Activated naive CD4-positive, alpha-beta T cell treated with anti-CD3 and anti-CD28 coated beads, Interleukin-2, amount 50 U/mL, for 16 hours (primary cell): ENCODE measurements at places on chromosomes 5 and 9.

GRCh38 chr5:133373121-133373870 is 239.0 kb downstream of the FSTL4 start:
- DNase-seq: no peak

GRCh38 chr5:2529371-2530092 is 221.9 kb downstream of the IRX2 start:
- no peak for DNase-seq

DNA sequence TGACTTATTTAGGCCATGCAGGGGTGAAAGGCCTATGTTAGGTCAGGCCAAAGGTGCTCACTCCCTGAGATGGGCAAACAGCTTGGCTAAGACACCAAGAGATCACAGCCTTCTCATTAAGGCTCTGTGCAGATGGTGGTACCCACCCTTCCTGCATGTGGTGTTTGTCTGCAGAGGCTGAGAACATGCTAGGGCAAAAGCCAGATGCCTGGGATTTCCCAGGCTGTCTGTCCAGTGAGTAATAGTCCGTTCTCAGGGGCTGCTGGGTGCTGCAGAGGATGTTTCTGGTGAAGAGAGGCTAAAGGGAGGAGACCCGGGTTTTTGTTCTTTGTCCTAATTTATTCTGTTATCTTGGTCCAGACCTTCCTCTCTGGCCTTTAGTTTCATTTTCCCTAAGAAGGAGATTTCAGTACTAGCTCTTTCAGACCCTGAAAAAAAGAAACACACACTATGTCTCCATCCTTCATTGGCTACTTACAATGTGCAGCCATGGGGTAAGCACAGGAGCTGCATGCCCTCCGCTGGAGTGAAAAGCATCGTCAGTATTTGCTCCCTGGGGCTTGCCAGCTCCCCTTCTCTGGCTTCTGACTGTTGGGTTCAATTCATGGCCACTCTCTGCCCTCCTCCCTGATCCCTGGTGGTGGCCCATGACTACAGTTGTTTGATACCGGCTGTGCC is 23.4 kb upstream of the GLRA1 start:
- no peak for DNase-seq

DNA sequence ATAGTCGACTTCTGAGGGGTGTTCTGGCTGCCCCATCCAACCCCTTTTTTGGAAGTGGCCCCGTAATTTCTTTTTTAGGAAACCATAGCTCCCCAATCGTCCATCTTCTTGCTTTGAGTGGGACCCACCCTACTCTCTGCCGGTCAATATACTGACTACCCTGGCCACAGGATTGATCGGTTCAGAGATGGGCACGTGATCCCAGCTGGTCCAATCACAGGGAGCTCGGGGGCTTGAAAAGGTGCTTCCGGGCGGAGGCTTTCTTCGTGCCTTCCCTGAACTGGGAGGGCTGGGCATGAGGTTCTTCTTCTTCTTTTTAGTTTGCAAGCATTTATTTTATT is 78.7 kb upstream of the SH3PXD2B start:
- no peak for DNase-seq

GRCh38 chr5:32283539-32284377 is 29.0 kb downstream of the MTMR12 start:
- no peak for DNase-seq

DNA sequence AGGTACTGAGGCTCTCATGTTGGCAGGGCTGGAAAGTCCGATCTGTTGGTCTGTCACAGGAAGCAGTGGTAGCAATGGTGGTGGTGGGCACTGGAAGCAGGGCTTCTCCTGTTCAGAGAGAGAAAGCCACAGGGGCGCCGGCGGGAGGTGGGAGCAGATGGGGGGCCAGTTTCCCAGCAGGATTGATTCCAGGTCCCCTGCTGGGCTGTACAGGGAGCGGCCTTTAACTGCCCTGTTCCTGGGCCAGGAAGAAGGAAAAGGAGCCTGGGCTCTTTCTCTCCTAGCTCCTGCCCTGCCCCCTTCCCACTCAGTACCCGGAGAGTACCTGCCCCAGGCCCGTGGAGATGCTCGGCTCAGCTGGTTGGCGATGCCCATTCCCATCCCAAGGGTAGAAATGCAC is 2.6 kb upstream of the DAB2IP start:
- DNase-seq: no peak

DNA sequence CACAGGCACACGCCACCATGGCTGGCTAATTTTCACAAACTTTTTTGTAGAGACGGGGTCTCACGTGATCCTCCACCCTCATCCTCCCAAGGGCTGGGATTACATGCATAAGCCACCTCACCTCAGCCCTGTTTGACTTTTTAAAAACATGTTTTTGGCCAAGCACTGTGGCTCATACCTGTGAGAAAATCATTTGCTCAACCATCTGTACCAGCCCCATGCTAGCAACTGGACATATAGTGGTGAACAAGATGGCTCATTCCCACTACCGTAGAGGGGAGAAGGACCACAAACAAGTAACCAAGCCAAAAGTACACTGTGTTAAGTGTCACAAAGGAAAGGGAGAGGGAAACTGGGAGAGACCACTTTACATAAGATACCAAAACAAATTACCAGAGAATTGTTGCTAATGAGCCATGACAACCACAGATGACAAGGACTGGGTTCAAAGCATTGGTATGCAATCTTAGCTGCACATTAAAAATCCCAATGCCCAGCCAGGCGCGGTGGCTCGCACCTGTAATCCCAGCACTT is 19.2 kb downstream of the PPP2CA start:
- DNase-seq: no peak

- no peak for DNase-seq
These were observed 308.0 kb upstream of the PUM3 start for GRCh38 chr9:3151672-3152576.

- no peak for DNase-seq
These were observed 4.8 kb upstream of the NRARP start for GRCh38 chr9:137306850-137307254.

DNA sequence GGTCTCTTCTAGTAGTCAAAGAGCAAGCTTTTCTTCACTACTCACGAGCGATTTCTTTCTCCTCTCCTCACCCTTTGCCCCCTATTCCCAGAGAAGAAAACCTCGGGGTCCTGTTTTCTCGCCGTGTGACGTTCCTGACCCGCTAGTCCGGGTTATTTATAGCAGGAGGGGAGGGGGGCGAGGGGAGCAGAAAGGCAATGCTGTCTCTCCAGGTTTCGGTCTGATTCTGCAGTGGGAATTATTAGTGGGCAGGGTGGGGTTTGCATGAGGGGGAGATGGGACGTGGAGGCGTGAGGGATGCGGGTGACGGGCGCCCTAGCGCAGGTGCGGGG is 847 bp upstream of the GABRB2 start:
- no peak for DNase-seq

DNA sequence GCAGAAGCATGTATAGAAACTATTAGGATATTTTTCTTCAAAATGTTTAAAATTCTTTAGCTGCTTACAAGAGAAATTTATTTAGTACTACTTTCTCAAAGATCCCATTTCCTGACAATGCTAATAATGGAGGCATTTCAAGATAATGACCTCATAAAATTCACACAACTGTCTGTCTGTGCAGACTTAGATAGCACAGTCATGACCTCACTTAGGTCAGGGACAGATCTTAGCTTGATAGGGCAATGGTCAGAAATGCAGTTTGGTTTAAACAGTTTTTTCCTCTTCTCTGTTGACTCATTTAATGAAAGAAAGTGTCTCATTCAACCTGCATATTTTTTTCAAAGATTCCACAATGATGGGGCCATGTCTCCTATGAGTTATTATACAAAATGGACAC is 128.4 kb downstream of the GRIA1 start:
- no peak for DNase-seq

DNA sequence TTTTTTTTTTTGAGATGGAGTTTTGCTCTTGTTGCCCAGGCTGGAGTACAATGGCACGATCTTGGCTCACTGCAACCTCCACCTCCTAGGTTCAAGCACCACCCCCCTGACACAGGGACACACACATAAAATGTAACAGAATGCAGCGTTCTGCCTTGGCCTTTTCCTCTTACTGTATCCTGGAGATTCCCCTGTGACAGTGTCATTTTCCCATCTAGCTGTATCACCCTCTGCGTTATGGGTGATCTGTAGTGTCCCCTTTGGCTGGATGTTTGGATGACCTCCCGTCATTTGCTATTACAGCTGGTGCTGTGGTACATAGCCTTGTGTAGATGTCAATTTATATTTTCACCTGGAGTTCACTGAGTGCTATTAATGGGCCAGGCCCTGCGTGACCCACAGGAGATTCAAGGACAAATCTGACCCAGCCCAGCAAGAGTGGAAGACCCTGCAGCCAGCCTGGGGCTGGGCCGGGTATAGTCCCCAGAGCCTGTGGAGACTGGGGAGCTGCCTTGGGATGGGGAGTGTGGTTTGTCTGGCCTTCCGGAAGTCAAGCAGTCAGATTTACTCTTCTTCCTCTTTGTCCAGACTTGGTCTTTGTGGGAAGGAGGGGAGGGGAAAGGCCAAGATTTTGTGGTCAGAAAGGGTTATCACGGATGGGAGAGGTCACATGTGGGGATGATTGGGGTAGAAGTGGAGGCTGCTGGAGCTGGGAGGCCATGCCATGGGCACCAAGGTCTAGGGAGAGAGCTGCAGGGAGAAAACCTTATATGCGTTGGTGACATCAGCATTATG is 43.6 kb downstream of the ERGIC1 start:
- no peak for DNase-seq

DNA sequence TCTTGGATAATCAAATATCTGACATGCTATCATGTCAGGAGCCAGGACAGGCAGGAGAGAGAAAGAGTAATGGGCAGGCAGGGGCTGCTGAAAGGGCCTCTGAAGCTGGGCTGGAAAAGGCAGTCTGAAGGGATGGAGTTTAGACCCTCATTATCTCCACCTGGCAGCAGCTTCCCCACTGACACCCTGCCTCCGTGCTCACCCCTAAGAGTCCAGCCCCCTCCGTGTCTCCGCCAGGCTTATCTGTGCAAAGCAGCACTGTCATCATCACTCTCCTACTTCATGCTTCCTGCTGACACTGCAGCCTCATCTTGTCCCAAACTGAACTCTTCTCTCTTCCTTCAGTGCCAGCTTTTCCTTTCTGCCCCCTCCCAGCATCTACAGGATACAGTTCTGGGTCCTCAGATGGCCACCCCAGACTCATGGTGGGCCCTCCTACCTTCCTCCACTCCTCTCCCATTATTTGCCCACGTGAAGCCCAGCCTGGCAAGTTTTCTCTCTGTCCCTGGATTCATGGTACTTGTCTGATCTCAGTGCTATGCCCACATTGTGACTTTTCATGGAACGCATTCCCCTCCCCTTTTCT is 70.9 kb upstream of the KLF9 start:
- no peak for DNase-seq

DNA sequence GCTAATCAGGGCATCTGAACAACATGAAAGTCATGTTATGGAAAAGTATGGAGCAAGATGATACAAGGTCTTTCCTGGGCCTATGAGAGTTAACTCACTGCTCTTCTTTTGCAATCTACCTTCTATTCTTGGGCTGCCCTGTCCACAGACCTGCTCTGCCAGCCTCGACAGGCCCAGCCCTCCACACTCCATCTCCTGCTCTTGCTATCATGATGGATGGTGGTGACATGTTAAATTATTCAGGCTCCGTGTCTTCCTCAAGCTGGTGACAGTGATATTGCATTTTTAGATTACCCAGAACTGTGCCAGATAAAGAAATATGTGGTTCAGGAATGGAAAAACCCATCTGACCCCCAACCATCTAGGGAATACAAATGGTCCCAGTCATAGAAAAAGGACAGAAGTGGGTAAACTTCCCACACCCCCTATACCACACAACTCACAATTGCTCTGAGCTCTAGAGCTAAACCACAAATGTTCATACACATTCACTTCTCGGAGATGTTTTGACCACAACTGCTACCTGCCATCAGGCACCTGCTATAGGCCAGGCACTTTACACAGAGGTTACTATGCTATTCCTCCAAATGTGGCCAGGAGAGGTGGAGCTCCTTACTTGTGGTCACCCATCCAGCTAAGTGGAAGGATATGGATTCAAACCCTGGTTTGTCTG is 311.3 kb downstream of the ASTN2 start:
- DNase-seq: no peak

- DNase-seq: no peak
These were observed 411.5 kb downstream of the PLK2 start for GRCh38 chr5:58048185-58048925.

DNA sequence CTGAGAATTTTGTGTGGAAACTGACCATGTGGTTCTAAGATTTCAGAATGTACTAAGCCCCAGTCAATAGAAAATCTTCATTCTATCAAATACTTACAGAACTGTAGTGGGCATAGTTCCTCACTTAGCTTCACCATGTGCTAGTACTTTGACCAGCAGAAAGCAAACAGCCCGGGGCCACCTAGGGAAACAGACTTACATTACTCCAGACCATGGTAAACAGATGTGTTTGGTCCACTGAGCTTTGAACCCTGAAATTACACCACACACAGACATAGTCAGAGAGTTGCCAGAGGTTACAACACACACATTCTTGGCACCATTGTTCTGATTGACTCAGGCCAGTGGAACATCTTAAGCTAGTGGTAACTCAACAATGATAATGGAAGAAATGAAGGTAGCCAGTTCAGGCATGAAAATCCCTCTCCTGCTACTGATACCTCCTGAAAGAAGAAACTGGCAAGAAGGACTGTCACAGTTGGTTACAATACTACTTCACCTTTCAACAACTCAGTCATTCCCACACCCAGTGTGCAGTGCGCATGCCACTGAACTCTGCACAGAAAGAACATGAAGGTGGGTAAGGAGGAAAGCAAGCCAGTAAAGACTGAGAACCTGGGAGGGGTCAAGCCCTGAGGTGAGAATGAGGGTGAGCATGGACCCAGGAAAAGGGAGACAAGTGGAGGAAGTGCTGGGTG is 18.7 kb upstream of the LECT2 start:
- DNase-seq: no peak

DNA sequence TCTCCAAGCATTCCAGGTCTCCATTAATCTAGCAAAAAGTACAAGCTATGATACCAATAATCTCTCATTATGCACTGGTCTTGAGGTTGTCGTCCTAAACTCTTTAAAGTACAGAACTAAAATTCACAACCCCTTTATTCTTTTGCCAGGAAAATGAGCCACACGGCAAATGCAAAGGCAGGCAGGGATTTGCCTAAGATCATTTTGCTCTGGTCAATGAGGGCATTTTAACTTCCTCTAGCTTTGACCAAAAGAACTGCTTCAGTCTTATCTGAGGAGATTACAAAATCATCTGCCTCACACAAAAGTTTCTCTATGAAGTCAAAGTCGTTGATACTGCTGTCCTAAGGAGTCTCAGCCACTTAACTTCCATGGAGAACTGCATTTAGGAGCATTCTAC is 51.8 kb downstream of the EPB41L4B start:
- DNase-seq: no peak

DNA sequence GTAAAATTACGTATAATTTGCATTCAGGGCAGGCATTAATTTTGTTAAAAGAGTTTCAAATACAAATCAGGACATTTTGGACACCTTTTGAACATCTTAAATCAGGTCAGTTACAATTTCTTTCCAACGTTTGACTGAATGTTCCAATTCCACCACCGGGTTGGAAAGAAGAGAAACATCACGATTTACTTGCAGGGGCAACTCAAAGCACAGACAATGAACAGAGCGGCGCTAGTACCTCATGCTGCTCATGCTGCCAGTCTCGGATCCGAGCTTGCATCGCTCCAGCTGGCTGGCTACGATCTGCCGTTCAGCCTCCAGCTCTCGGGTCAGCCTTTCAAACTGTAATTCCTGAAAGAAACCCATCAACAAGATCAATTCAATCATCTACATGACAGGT is 339.5 kb downstream of the CTNND2 start:
- DNase-seq: no peak

- no peak for DNase-seq
These were observed 1.5 kb downstream of the KIF12 start for GRCh38 chr9:114097613-114098020.
